ENCODE measurements at places on chromosomes 5 and 9.
A peak's percentile ranks its signal among the peaks of the same experiment; 100 is the strongest.

GRCh38 chr5:160470437-160471361 lies 49.0 kb downstream of the PTTG1 start:
- no peak for DNase-seq

- DNase-seq, result peak; percentile 18
These were observed 60.6 kb downstream of the SHB start for GRCh38 chr9:38008168-38009034.

- DNase-seq, result no peak
These were observed 182.1 kb upstream of the TRIM32 start for GRCh38 chr9:116504893-116505480.

- DNase-seq, result no peak
These were observed 132.2 kb downstream of the ZNF354C start for GRCh38 chr5:179192185-179192890.

GRCh38 chr5:10988622-10989021 lies 227.6 kb upstream of the DAP start:
- DNase-seq, result no peak

DNA sequence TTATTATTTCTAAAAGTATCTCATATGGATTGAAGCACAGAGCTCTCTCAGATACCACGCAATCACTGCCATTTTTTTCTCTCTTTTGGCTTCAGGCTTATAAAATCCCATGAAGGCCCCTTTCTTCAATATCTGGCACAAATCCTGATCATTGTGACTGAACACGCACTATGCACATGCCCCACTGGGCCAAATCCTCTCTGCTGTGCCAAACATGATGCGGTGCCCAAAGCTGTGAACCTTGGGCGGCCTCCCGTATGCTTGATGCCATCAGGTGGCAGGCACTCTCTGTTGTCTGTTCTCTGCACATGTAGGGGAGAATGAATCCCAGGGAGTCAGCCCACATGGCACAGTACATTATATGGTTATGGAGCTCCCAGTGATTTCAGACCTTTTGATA lies 375.0 kb upstream of the RGMB start:
- no peak for DNase-seq

- no peak for DNase-seq
These were observed 207.9 kb upstream of the OTULINL start for GRCh38 chr5:14373685-14374084.

- DNase-seq, result no peak
These were observed 10.6 kb downstream of the CDC42SE2 start for GRCh38 chr5:131274326-131275063.

- no peak for DNase-seq
These were observed 79.2 kb downstream of the SEMA5A start for GRCh38 chr5:9466697-9467096.

DNA sequence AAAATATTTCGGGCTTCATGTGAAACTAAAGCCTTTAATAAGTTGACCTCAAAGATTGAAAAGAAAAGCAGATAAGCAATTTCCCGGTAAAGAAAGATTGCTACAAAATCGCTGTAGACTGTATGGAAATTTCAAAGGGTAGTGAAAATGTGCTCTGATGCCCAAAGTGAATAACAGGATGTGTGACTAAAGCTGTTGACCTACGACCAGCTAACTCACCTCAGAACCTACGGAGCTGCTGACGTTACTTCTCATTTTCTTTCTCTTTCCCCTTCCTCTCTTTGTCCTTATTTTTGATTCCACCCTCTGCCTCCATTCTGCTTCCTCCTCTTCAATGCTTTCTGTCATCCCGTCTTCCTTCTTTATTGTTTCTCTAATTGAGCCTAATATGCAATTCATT lies 103.2 kb downstream of the PDE4D start:
- DNase-seq, result no peak

- DNase-seq, result no peak
These were observed 182.5 kb downstream of the MED10 start for GRCh38 chr5:6195711-6196358.

DNA sequence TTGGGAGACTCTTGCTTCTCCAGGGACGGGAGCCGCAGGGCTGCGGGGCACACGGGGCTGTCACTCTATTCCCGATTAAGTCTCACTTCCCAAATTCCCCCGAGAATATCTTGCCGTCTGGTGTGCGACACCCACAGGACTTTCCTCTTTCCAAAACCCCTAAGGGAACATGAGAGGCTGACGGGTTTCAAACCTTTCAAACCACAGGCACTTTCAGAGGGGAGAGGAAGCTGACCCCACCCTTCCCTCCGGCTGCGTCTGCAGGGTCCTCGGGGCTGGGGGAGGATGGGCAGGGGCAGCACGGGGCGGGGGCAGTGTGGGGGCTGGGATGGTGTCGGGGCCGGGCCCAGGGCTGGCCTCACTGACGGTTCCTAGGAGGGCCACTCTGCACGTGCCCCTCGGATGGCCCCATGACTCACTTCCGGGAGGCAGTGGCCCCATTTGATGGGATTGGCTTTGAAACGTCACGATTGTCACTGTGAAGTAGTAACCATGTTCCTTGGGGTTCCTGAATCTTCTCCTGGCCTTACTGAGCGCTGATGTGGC lies 38.2 kb downstream of the SLC9A3 start:
- no peak for DNase-seq

Data from stimulated activated CD4-positive, alpha-beta T cell treated with anti-CD3 and anti-CD28 coated beads, TNF-alpha, amount 100 ng/mL, for 1 hour (primary cell).